ENCODE measurements at places on chromosomes 1 and 21.

DNA sequence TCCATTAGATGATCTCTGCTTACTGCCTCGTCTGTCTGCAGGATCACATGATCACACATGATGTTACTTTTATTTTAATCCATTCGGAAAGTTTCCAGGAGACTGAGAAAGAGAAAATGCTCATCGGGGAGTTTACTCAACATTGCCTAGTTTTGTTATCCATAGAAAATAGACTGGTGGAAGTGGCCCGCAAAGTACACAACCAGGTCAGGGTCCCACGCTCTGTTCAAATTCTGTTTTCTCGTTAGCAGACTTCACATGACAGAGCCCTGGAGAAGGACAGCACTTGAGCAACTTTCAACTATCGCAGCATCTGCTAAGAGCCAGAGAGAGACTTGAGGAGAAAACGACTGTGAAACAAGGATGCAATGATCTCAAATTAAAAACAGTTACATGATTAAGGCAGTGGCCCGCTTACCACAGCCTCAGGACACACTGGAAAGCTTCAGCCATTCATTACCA lies 44.2 kb downstream of the ADAMTS1 start:
- DNase-seq, result peak; percentile 65

- DNase-seq, result no peak
These were observed 25.8 kb upstream of the MYCL start for GRCh38 chr1:39927538-39927937.

- no peak for DNase-seq
These were observed 55.6 kb downstream of the NKAIN1 start for GRCh38 chr1:31183927-31184554.

- no peak for DNase-seq
These were observed 135.5 kb downstream of the CSMD2 start for GRCh38 chr1:34029515-34029914.

DNA sequence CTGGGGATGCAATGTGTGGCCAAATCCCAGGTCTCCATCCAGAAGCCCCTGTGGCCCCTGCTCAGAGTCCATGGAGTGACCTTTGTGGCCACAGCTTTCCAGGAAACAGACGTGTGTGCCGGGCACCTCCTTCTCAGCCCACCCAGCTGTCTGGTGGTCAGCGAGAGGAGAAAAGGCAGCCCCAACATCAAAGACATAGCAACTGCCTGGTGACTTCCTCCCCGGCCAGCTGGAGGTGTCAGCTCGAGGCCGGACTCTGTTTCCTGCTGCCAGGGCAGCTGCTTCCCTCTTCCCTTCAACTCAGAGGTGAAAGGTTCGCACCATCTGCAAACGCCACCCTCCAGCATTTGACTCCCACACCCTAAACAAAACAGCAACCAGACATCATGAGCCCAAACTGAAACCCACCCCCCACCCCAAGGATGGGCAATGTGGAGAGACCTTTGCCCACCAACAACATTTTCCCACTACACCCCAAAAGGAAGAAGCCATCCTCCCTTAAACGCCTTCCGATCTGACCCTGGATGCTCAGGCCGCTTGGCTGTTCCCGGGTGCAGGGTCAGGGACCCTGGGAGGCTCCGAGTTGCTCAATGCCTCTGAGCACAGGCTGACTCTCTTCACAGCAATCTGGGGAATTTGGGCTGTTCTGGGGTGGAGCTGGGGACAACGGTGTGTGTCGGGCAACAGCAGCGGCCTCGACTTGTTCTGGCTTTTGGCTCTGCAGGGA lies 162.3 kb downstream of the PSMG1 start:
- no peak for DNase-seq

- DNase-seq, result peak; percentile 73
These were observed 34.5 kb downstream of the EPS15 start for GRCh38 chr1:51484591-51484990.

DNA sequence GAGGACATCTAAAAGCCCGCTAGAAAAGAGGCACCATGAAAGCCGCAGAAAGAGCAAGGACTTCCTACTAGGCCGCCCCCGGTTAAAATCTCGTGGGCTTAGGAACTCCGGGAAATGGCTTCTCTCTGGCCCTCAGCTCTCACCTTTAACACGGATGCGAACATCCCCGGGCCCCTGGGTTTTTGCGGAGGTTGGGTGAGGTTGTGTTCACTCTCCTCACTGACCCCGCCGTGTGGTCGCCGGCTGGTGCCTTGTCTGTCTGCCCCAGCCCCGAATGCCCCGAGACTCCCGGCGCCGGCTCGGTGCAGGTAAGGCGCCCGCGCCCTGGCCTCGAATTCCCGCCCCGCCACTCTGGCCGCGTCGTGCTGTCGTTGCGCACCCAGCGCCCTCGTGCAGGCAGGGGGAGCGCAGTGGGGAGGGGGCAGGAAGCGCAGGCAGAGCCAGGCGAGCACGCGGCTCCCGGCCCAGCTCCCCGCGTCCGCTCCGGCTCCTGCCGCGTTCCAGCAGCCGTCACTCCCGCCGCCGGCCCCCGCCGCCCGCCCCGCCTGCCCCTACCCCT lies at the start of gene SHISAL2A:
SHISAL2A (plus strand) TSS at position 437 of the 559 bp plus-strand sequence. CDS start 326 bp downstream, outside the sequence.
- DNase-seq, result no peak

- no peak for DNase-seq
These were observed 9.2 kb downstream of the CAP1 start for GRCh38 chr1:40049725-40050124.

- DNase-seq, result no peak
These were observed 79.2 kb downstream of the PROX1 start for GRCh38 chr1:214066936-214067335.

DNA sequence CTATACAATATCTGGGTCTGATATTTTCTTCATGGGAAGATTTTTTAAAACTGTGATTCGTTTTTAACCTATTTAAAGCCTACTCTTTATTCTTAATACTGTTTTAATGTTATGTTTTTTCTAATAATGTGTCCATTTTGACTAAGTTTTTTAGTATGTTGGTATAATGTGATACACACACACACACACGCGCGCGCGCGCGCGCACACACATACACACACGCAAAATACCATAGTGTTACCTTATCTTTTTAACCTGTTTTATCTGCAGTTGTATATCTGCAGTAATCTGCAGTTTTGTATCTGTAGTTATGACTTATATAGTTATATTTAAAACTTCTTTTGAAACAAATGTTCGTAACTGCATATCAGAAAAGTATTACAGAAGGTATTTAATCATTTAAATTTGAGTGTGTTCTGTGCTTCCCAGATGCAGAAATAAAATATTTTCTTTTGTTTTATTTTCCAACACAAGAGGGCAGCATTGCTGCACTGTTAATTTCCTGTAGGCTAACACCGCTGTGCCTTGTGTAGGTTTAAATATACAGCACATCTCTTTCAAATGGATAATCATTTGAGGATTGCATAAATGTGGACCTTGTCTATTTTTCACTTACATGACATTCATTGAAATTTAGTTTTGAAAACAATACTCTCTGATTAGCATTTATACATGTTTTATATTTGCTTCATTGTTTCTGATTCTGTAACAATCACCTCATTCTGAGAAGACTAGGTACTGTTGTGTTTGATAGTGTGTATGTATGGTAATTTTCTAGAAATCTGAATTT lies 166.1 kb downstream of the PDE4B start:
- DNase-seq, result peak; percentile 11

GRCh38 chr1:156703336-156703735 lies 2.0 kb downstream of the CRABP2 start:
- no peak for DNase-seq

DNA sequence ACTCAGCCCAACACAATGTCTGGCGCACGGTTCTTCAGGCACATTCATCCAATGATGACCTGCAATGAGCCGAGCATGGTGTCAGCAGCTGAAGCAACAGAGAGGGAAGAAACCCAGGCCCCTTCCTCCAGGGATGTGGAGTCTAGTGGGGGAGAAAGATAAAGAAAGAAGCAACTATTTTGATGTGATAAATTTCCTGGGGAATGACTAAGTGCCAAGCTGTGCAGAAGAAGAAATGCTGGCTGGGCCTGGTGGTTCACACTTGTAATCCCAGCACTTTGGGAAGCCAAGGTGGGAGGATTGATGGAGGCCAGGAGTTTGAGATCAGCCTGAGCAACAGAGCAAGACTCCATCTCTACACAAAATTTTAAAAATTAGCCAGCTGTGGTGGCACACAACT lies 561.8 kb downstream of the KIF26B start:
- DNase-seq, result no peak

DNA sequence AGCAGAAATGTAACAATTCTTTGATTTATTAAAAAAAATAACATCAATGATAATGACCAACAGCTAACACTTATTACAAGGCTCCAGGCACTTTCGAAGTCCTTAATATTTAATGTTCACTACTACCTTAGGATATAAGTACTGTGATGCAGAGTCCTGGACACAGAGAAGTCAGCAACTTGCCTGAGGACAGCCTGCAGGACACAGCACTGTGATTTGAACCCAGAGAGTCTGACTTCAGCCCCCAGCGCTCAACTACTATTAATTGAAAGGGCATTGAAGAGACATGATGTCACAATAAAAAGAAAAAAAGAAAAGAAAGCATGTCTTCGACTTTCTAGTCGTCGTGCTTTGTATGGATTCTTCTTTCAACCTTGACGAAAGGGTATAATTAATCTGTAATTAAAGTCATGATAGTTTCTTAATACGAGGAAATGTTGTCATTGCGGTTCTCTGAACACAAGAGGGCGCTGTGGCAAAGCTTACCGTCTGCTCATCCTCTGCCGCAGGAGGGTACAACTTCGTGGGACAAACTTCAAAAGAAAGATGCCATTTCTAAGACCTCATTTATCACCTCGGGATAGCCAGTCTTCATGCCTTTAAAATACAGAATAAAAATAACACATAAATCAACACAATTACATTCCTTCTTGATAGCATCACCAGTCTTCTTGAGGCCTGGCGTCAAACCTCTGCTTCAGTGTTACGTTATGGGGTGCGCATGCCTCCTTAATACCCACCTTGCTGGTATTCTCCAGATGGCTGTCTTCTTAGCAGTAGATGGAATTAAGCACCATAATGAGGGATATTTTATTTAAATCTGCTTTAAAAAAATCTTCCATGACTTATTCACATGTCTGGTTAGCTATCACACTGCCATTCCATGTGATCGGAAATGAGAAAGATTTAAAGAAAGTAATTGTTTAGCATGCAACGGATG lies 240.1 kb downstream of the DISC1 start:
- DNase-seq, result peak; percentile 40

DNA sequence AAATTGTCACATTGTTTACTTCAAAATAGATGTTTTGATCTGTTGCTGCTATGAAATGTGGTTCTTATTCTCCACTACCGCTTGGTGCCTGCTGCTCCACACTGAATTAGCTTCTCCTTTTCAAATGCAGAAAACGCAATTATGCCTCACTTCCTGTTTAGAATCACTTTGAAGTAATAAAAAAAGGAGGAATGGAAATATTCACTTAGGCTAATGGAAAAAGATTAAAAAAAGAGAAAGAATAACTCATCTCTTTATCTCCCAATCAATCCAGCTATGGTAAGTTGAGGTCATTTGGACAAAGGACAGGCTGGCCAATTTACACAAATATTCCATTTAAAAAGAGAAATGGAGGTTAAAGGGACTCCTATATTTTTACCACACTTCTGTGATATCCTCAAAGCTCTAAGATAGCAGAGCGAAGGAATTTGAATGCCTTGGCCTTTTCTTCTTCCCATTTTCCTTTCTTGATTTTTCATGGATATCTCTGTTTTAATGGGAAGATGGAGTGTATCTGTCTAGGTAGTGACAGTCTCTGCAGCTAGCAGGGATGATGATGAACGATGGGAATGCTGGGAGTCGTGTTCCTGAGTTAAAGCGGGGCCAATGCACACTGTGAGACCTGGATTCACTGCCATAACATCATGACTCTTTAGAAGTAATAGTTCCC lies 35.7 kb downstream of the RGS5 start:
- DNase-seq, result no peak

GRCh38 chr1:37553598-37553926 lies 531 bp downstream of the SNIP1 start:
- no peak for DNase-seq

- DNase-seq, result no peak
These were observed 76.8 kb upstream of the SOX13 start for GRCh38 chr1:203996126-203996525.

DNA sequence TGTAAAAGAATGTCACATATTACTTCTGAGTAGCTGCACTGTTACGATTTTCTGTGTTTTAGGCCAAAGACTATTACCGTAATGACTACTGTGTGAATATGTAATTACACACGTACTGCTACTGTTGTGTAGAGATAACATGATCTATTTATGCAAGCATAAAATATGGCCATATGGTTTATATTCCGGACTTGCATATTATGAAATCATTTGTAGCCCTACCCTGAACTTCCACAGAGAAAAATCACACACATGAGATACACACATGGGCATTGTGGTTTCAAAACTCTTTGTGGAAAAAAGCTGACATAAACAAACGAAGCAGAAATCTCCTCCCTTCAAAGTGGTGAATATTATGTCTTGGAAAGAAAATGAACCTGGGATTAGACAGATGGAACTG lies 373.0 kb upstream of the ADAMTS5 start:
- DNase-seq, result peak; percentile 61

DNA sequence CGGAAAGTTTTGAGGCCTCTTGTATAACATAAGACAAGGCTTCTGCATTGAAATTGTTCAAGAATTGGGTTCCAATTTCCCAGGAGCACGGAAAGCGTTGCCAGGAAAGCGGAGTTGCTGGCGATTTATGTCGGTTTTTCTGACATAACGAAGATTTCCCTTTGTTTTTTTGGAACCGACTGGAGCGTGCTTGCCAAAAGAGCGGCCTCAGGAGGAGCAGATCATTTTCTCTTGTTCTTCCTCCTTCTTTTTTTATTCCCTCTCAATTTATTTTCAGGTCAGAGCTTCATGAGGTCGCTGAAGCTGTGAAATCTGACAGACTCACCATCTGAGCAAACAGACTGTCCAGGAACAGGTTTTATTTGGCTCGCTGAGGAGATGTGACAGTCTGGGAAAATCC lies 275.5 kb downstream of the CAMTA1 start:
- DNase-seq, result no peak

DNA sequence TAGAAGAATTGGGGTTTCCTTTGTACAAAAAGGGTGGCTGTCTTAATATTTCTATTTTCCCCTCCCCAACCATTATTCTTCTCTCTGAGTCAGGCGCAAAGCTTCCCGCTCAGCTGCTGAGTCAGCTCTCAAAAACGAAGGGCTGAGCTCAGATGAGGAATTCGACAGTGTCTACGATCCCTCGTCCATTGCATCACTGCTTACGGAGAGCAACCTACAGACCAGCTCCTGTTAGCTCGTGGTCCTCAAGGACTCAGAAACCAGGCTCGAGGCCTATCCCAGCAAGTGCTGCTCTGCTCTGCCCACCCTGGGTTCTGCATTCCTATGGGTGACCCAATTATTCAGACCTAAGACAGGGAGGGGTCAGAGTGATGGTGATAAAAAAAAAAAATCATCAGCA lies 3.0 kb upstream of the TUFT1 start:
- no peak for DNase-seq
